ENCODE measurements at places on chromosomes 13 and 19.
A peak's percentile ranks its signal among the peaks of the same experiment; 100 is the strongest.

DNA sequence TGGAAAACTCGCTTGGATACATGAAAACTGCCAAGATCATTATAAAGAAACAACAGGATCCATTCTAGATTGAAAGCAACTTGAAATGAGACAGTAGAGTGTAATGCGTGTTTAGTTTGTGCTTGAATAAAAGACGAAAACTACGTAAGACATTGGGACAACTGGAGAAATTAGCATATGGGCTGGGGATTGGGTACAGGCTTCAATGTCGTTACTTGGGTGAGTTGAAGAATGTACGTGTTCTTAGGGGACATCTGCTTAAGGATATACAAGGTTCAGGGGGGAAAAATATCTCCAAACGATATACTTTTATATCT lies 471 bp upstream of the ERVK3-1 start:
- peaks cover 11% of the 10 kb centered on the region for H3K27me3 ChIP-seq
- peaks cover 23% of the 10 kb centered on the region for H3K4me1 ChIP-seq
- H3K27ac ChIP-seq: peak overlapping the region; percentile 100
- DNase-seq: no peak
- peaks cover 43% of the 10 kb centered on the region for H3K36me3 ChIP-seq

GRCh38 chr13:50594276-50595051 lies 249.0 kb downstream of the DLEU7 start:
- H3K4me1 ChIP-seq: peaks cover 11% of the 10 kb centered on the region
- no peaks in the 10 kb centered on the region for H3K36me3 ChIP-seq
- peaks cover 3% of the 10 kb centered on the region for H3K27me3 ChIP-seq
- H3K4me3 ChIP-seq: no peak overlapping the region
- H3K27ac ChIP-seq: no peak overlapping the region
- DNase-seq: no peak

- no peaks in the 10 kb centered on the region for H3K36me3 ChIP-seq
- H3K4me3 ChIP-seq: no peak overlapping the region
- DNase-seq: no peak
- H3K4me1 ChIP-seq: peaks cover 14% of the 10 kb centered on the region
- H3K27me3 ChIP-seq: peaks cover 6% of the 10 kb centered on the region
Observed at GRCh38 chr13:24274452-24275021, 34.8 kb upstream of the C1QTNF9 start.

DNA sequence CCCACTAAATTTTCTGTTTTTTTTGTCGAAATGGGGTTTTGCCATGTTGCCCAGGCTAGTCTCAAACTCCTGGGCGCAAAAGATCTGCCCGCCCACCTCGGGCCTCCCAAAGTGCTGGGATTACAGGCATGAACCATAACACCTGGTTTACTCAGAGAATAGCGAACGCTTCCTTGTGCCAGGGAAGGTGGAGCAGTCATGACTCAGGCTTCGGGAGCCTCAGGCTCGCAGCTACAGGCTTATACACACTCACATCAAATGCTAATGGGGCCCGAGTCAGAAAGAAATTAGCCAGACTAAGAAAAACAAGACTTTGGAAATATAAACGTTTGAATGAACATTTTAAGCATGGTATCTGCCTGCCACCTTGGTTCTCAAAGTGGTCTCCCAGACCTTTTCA lies 11.0 kb upstream of the TPT1 start:
- H3K4me1 ChIP-seq: peaks cover 2% of the 10 kb centered on the region
- H3K27ac ChIP-seq: no peak overlapping the region
- H3K36me3 ChIP-seq: peaks cover 22% of the 10 kb centered on the region
- H3K4me3 ChIP-seq: no peak overlapping the region
- no peak for DNase-seq

- no peaks in the 10 kb centered on the region for H3K36me3 ChIP-seq
- no peak overlapping the region for H3K27ac ChIP-seq
- H3K4me3 ChIP-seq: no peak overlapping the region
- H3K4me1 ChIP-seq: peaks cover 10% of the 10 kb centered on the region
- no peak for DNase-seq
Observed at GRCh38 chr13:43489233-43489632, 297.5 kb downstream of the ENOX1 start.

- H3K4me3 ChIP-seq: no peak overlapping the region
- peaks cover 12% of the 10 kb centered on the region for H3K4me1 ChIP-seq
- no peak for DNase-seq
- H3K27me3 ChIP-seq: no peaks in the 10 kb centered on the region
- H3K36me3 ChIP-seq: no peaks in the 10 kb centered on the region
- peak overlapping the region; percentile 32 for H3K27ac ChIP-seq
Observed at GRCh38 chr13:28185256-28185655, 46.9 kb downstream of the PAN3 start.

GRCh38 chr13:48580185-48580803 lies 47.4 kb upstream of the RCBTB2 start:
- H3K27me3 ChIP-seq: peaks cover 5% of the 10 kb centered on the region
- no peaks in the 10 kb centered on the region for H3K36me3 ChIP-seq
- no peak overlapping the region for H3K27ac ChIP-seq
- peak; percentile 82 for DNase-seq

- no peak overlapping the region for H3K27ac ChIP-seq
- no peaks in the 10 kb centered on the region for H3K4me1 ChIP-seq
- DNase-seq: no peak
- peaks cover 18% of the 10 kb centered on the region for H3K36me3 ChIP-seq
Observed at GRCh38 chr19:6223461-6224307, 56.1 kb downstream of the MLLT1 start.

GRCh38 chr19:43309466-43309865 lies 40.1 kb upstream of the PSG9 start:
- no peak overlapping the region for H3K27ac ChIP-seq
- DNase-seq: no peak
- no peak overlapping the region for H3K4me3 ChIP-seq
- peaks cover 10% of the 10 kb centered on the region for H3K27me3 ChIP-seq
- H3K36me3 ChIP-seq: peaks cover 4% of the 10 kb centered on the region
- H3K4me1 ChIP-seq: no peaks in the 10 kb centered on the region

DNA sequence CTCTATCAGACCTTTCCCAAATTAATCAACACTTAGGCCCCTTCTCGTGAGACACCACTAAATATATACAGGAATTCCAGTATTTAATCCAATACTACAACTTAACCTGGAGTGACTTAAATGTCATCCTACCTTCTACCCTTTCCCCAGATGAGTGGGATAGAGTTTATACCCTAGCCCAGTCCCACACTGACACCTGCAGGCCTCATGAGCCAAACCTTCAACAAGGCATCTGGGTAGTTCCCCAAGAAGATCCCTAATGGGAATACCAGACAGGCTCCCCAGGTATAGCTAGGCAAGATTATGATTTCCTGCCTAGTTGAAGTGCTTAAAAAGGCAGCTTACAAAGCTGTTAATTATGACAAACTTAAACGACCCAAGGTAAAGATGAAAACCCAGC lies 15.9 kb downstream of the ZNF83 start:
- peaks cover 2% of the 10 kb centered on the region for H3K27me3 ChIP-seq
- H3K4me3 ChIP-seq: no peak overlapping the region
- H3K4me1 ChIP-seq: no peaks in the 10 kb centered on the region
- peaks cover 38% of the 10 kb centered on the region for H3K36me3 ChIP-seq
- no peak for DNase-seq
- H3K27ac ChIP-seq: no peak overlapping the region

DNA sequence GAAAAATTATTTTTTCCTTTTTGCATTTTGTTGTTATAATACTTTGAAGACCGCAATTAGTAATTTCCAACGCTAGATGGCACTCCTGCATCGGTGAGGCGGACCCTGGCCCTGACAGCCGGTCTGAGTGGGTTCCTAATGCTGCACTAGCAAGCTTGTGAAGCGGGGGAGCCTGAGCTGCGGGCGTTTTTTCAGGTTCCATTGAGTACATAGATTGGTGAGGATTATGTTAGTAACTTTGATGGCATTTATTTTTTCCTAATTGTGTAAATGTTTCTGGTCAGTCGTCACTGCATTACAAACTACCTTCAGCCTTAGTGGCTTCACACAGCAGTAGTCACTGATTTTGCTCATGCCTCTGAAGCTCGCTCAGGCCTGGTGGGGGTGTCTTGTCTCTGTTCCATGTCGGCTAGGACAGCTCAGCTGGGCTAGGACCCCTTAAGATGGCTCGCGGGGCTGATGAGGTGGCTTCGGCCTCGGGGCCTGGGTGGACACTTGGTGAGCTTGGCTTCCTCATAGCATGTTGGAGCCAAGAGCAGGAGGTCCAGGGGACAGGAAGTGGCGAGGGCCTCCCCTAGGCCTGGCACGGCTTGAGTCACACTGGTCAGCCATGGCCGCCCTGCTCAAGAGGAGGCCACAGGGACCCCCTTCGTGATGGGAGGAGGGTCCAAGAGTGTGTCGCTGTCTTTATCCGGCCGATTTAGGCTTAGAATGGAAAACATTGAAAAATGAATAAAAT lies 25.0 kb downstream of the ERCC5 start:
- H3K4me3 ChIP-seq: no peak overlapping the region
- H3K27ac ChIP-seq: no peak overlapping the region
- DNase-seq: peak; percentile 56

DNA sequence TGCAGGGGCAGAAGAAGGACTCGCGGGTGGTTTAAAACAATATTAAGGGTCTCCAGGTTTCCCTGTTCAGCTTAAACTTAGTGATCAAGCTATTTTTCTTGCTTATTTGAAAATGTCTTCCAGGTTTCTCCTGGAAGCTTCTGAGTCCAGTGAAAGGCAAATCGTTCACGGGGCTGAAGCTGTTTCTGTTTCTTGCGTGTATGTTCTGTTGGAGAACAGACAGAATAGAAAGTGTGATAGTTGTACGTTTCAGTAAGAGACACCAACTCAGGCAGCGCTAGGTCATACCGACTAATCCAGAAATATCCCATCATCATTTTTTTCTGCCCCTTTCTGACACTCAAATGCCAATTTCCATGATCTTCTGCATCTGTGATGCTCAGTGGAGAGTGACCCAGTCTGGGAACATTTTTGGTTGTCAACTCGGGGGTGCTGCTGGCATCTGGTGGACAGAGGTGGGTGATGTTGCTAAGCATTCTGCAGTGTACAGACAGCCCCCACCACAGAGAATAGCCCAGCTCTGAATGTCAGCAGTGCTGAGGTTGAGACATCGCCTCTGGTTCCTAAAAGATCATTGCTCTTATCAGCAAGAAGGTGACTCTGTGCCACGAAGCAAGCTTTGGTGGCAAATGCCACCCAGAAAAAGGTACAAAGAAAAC lies 4.3 kb downstream of the KLF2 start:
- H3K27ac ChIP-seq: peak overlapping the region; percentile 61
- peaks cover 21% of the 10 kb centered on the region for H3K4me1 ChIP-seq
- peak overlapping the region; percentile 72 for H3K4me3 ChIP-seq
- peaks cover 45% of the 10 kb centered on the region for H3K27me3 ChIP-seq

- no peak overlapping the region for H3K27ac ChIP-seq
- peaks cover 3% of the 10 kb centered on the region for H3K27me3 ChIP-seq
- peaks cover 20% of the 10 kb centered on the region for H3K4me1 ChIP-seq
- no peak for DNase-seq
- H3K36me3 ChIP-seq: no peaks in the 10 kb centered on the region
Observed at GRCh38 chr13:50599046-50599445, 244.4 kb downstream of the DLEU7 start.

DNA sequence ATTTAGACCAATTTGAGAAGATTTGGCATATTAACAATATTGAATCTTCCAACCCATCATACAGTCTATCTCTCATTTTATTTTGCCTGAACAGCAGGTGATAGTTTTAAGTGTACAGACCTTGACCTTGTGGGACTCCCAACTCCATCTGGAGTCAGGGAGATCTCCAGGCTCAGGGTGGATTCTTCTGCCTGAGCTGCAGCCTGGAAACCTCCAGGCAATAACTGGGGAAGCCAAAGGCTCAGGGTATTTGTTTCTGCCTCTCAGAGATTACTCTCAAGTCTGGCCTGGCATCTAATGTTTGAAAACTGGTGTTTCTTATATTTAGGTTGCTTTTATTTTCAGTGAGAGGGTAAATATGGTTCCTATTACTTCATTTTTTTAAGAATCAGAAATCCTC lies 102.1 kb upstream of the C1QTNF9B start:
- H3K4me3 ChIP-seq: no peak overlapping the region
- H3K36me3 ChIP-seq: no peaks in the 10 kb centered on the region
- H3K4me1 ChIP-seq: peaks cover 3% of the 10 kb centered on the region
- DNase-seq: no peak
- no peak overlapping the region for H3K27ac ChIP-seq

GRCh38 chr13:44703371-44703770 lies 127.2 kb upstream of the TSC22D1 start:
- H3K27me3 ChIP-seq: no peaks in the 10 kb centered on the region
- H3K36me3 ChIP-seq: no peaks in the 10 kb centered on the region
- H3K27ac ChIP-seq: no peak overlapping the region
- H3K4me3 ChIP-seq: no peak overlapping the region
- peaks cover 14% of the 10 kb centered on the region for H3K4me1 ChIP-seq
- no peak for DNase-seq

DNA sequence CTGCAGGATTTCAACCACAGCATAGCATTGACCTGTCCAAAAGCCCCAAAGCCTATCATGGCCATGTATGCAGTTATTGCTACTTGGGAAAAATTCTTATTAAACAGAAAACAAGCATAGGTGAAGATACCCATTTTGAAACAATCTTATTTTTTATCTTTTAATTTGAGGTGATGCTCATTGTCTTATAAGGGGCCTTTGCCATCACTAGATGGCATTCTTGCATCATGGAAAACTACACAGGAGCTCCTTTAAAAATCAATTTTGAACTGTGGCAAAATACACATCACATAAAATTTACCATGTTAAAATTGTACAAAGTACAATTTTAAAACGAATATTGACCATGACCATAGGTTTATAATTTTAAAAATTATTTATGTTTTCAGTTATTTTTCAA lies 38.9 kb upstream of the ZNF835 start:
- H3K27me3 ChIP-seq: peaks cover 6% of the 10 kb centered on the region
- no peaks in the 10 kb centered on the region for H3K4me1 ChIP-seq
- peaks cover 3% of the 10 kb centered on the region for H3K36me3 ChIP-seq
- H3K27ac ChIP-seq: no peak overlapping the region
- DNase-seq: no peak

- no peaks in the 10 kb centered on the region for H3K36me3 ChIP-seq
- no peak overlapping the region for H3K27ac ChIP-seq
- H3K4me1 ChIP-seq: no peaks in the 10 kb centered on the region
- H3K27me3 ChIP-seq: peaks cover 4% of the 10 kb centered on the region
- DNase-seq: peak; percentile 40
Observed at GRCh38 chr13:20492641-20493040, 33.0 kb downstream of the CRYL1 start.

GRCh38 chr19:5398693-5399057 lies 56.5 kb upstream of the ZNRF4 start:
- no peaks in the 10 kb centered on the region for H3K36me3 ChIP-seq
- no peak overlapping the region for H3K27ac ChIP-seq
- no peak for DNase-seq
- no peak overlapping the region for H3K4me3 ChIP-seq
- peaks cover 28% of the 10 kb centered on the region for H3K4me1 ChIP-seq
- H3K27me3 ChIP-seq: peaks cover 7% of the 10 kb centered on the region

- H3K4me1 ChIP-seq: no peaks in the 10 kb centered on the region
- H3K4me3 ChIP-seq: no peak overlapping the region
- H3K36me3 ChIP-seq: no peaks in the 10 kb centered on the region
- H3K27me3 ChIP-seq: peaks cover 3% of the 10 kb centered on the region
- no peak overlapping the region for H3K27ac ChIP-seq
Observed at GRCh38 chr19:18098891-18099622, 1.5 kb downstream of the MAST3 start.

- no peak overlapping the region for H3K27ac ChIP-seq
- peak overlapping the region; percentile 94 for H3K4me3 ChIP-seq
- peaks cover 8% of the 10 kb centered on the region for H3K4me1 ChIP-seq
- no peak for DNase-seq
- H3K36me3 ChIP-seq: peaks cover 4% of the 10 kb centered on the region
Observed at GRCh38 chr13:110562036-110562597, 595 bp upstream of the RAB20 start.
